Activated B cell treated with CpG ODN at 0.5 μM for 24 hours (primary cell): ENCODE measurements at places on chromosomes 1 and 21. TPM values are rescaled to one million over a fixed set of nuclear protein-coding genes. Genes with fewer than 3 reads are reported as not detected.

GRCh38 chr1:243345205-243345604 lies 89.4 kb downstream of the SDCCAG8 start:
- peaks cover 33% of the 10 kb centered on the region for H3K36me3 ChIP-seq
- H3K4me1 ChIP-seq, result no peaks in the 10 kb centered on the region
- no peak overlapping the region for H3K27ac ChIP-seq
- DNase-seq, result no peak
- H3K4me3 ChIP-seq, result no peak overlapping the region
- no peaks in the 10 kb centered on the region for H3K27me3 ChIP-seq

- DNase-seq, result no peak
- peaks cover 26% of the 10 kb centered on the region for H3K27me3 ChIP-seq
- no peaks in the 10 kb centered on the region for H3K36me3 ChIP-seq
- H3K27ac ChIP-seq, result no peak overlapping the region
- H3K4me1 ChIP-seq, result no peaks in the 10 kb centered on the region
These were observed 74.7 kb downstream of the RAP1GAP start for GRCh38 chr1:21594501-21594900.

GRCh38 chr21:46560568-46561444 lies 44.1 kb downstream of the S100B start:
- no peaks in the 10 kb centered on the region for H3K27me3 ChIP-seq
- no peak for DNase-seq
- H3K36me3 ChIP-seq, result peaks cover 77% of the 10 kb centered on the region
- H3K27ac ChIP-seq, result peak overlapping the region; percentile 89

DNA sequence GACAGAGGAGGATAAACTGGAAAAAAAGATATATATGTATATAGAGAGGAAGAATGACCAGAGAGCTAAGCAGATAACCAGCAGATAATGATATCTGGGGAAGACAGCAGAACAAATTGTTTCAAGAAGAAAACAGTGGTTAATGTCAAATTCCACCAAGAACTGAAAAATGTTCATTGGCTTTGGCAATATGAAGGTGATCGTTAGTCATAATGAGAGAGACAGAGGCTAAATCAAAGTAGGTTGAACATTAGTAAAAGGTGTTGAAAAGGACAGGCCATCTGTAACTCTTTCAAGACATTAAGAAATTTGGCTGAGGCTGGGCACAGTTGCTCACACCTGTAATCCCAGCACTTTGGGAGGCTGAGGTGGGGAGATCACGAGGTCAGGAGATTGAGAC lies 25.3 kb upstream of the CR2 start:
- no peaks in the 10 kb centered on the region for H3K27me3 ChIP-seq
- H3K27ac ChIP-seq, result peak overlapping the region; percentile 48
- no peaks in the 10 kb centered on the region for H3K36me3 ChIP-seq
- DNase-seq, result no peak
- no peak overlapping the region for H3K4me3 ChIP-seq
- H3K4me1 ChIP-seq, result peaks cover 92% of the 10 kb centered on the region

- no peaks in the 10 kb centered on the region for H3K4me1 ChIP-seq
- no peak overlapping the region for H3K27ac ChIP-seq
- peaks cover 1% of the 10 kb centered on the region for H3K27me3 ChIP-seq
- H3K4me3 ChIP-seq, result no peak overlapping the region
These were observed 14.3 kb upstream of the DDX59 start for GRCh38 chr1:200684015-200684414.

Gene SYNC
- not detected in 2 replicates for total RNA-seq

GRCh38 chr1:150273311-150273710 lies 721 bp downstream of the C1orf54 start:
- no peak for DNase-seq
- H3K27ac ChIP-seq, result no peak overlapping the region
- H3K27me3 ChIP-seq, result peaks cover 4% of the 10 kb centered on the region
- H3K4me3 ChIP-seq, result no peak overlapping the region
- peaks cover 16% of the 10 kb centered on the region for H3K4me1 ChIP-seq

Gene SERINC2
- 0.11 and 0.17 TPM in 2 replicates for total RNA-seq

GRCh38 chr1:229893762-229894444 lies 173.1 kb upstream of the GALNT2 start:
- no peaks in the 10 kb centered on the region for H3K4me1 ChIP-seq

GRCh38 chr1:18926315-18927081 lies 24.1 kb upstream of the ALDH4A1 start:
- H3K27ac ChIP-seq, result peak overlapping the region; percentile 95
- DNase-seq, result peak; percentile 58
- peak overlapping the region; percentile 79 for H3K4me3 ChIP-seq
- H3K27me3 ChIP-seq, result no peaks in the 10 kb centered on the region

Gene DNALI1
- not detected in 2 replicates for total RNA-seq

- H3K27ac ChIP-seq, result no peak overlapping the region
- H3K4me3 ChIP-seq, result no peak overlapping the region
- DNase-seq, result no peak
- no peaks in the 10 kb centered on the region for H3K36me3 ChIP-seq
- no peaks in the 10 kb centered on the region for H3K4me1 ChIP-seq
These were observed 593.1 kb downstream of the NUF2 start for GRCh38 chr1:163914785-163915413.

GRCh38 chr1:23018661-23019093 lies 591 bp upstream of the KDM1A start:
- peak overlapping the region; percentile 93 for H3K4me3 ChIP-seq
- H3K4me1 ChIP-seq, result peaks cover 35% of the 10 kb centered on the region
- H3K27me3 ChIP-seq, result no peaks in the 10 kb centered on the region
- peak overlapping the region; percentile 84 for H3K27ac ChIP-seq

GRCh38 chr1:84489766-84490165 lies 10.7 kb downstream of the RPF1 start:
- peaks cover 13% of the 10 kb centered on the region for H3K4me1 ChIP-seq
- peaks cover 81% of the 10 kb centered on the region for H3K36me3 ChIP-seq
- H3K4me3 ChIP-seq, result no peak overlapping the region
- no peak overlapping the region for H3K27ac ChIP-seq
- H3K27me3 ChIP-seq, result no peaks in the 10 kb centered on the region

Gene SLAMF6
- 28.7 and 31.2 TPM in 2 replicates for total RNA-seq

GRCh38 chr1:47791879-47792608 lies 205.1 kb downstream of the TRABD2B start:
- H3K27me3 ChIP-seq, result no peaks in the 10 kb centered on the region
- DNase-seq, result no peak
- H3K27ac ChIP-seq, result no peak overlapping the region
- H3K36me3 ChIP-seq, result no peaks in the 10 kb centered on the region
- H3K4me1 ChIP-seq, result no peaks in the 10 kb centered on the region
